Caudate nucleus (tissue), 63 donors: ENCODE measurements at places on chromosomes 2 and 18.

DNA sequence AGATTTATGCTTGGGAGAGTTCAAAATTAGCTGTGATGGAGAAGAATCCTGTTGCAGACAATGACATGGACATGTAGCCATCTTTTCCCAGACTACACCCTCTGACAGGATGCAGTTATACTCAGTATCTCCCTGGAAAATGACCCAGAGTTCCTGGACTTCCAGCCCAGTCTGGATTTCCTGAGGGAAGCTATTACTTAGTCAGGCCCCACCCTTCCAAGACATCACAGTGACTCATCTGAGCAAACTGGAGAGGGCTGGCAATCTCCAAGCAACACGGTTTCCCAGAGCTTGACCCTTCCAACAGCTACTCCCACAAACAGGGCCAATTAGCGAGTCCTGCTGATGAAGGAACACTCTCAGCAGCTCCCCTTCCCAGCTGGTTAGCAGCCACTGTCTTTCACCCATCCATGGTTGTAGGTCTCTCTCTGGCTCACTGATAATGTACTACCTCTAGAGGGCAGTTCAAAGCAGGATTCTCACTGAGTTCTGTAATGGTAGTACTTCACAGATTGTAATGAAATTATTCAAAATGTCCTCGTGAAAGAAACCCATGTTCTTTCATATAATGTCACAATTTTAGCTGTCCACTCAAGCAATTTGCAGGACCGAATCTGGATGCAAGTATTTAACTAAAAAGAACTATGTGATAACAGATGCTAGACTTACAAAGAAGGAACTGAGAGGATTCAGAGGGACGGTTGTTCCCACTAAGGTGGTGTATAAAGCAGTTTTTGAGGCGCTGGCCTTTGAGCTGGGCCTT, 110.2 kb downstream of the MDH1 start:
- DNase-seq, result no peak

DNA sequence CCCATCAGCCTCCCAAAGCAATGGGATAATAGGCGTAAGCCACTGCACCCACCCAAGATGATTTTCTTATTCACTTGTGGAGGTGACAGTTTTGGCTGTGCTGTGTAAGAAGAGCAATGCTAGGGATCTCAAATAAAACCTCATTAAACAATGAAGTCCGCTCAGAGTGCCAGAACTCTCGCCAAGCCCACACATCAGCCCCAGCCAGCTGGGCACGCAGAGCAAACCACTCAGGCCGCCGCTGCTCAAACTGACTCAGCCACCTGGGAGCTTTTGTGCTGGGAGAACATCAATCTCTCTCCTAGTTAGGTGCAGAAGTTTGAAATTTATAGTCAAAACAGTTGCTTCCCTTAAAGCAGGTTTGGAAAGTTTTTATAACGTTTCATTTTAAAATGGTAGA, 47.6 kb downstream of the RNF152 start:
- DNase-seq, result no peak

- DNase-seq, result no peak
Measured at GRCh38 chr2:12498704-12499103, 218.0 kb upstream of the TRIB2 start.

GRCh38 chr18:10376731-10377130, 77.7 kb upstream of the APCDD1 start:
- no peak for DNase-seq

DNA sequence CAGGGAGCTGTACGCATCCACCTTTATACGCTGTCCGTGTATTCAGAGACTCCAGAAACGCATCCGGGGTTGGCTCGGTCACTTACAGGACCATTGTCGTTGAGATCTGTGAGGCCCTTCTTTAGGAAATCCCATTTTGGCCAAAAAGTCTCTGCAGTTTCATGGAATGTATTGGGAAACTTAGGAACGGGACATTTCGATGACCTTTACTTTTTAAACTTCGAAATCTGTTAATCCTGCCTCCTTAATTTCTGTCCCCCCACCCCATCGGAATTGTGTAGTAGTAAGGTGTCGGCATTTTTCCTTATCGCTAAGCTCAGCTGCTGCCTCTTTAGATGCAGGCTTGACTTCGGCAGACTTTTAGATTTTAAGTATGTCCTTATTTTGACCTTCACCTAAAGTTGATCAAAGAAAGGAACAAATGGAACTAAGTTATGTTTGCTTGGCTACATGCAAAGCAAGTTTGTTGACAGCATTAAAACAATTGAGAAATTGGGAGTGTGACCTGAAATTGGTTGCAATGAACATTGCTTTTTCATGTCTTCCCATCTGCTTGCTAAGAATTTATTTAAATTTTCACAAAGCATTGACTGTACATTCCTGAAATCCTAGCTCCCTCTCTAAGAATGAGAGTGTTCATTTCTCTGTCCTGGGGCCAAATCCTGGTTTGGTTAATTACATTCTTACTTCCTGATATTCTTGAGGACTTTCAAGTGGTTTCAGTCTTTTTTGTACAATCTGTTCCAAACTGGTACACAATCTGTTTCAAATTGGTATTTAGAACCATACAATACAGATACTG, 884 bp upstream of the RAPH1 start:
- no peak for DNase-seq

DNA sequence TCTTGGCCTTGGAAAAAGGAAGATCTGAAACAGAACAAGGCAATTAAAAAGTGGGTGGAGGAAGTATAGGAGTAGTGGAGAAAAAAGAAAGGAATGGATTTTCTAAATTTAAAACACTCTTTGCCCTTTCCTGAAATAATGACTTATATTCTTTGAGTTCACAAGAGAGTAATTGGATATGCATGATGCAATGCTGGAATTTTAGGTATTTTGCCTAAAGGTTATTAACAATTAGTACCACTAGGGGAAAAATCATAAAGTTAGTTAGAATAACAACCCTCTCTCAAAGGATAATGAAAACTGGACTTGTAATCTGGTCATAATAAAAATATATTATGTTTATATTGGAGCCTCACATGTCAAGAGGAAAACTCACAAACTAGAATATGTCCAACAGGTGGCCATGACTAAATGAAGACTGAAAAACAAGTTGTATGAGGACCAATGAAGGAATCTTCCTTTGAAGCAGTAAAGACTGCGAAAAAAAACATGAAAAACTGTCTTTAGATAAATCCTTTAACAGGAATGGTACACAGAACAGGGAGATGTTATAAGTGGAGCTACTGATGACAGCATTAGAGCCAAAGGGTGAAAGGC, 281.8 kb downstream of the NCKAP5 start:
- DNase-seq, result no peak

DNA sequence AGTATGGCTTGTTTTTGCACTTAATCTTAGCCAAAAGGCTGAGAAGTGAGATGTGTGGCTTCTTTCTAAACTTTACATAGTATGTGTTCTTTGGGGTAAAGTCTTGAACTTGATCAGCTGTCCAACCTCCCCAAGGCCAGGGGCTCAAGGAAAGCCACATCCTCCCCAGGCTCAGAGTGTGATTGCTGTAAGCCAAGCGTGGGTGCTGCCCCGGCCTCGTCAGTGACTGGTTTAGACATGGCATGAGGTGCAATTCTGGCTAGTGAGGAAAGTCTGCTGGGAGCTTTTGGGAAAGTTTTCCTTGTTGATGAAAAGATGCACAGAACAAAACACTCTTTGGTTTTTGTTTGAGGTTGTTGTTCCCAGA, 40.2 kb downstream of the TMEM177 start:
- no peak for DNase-seq

- no peak for DNase-seq
Measured at GRCh38 chr2:188089901-188090300, 201.8 kb upstream of the GULP1 start.
